ENCODE measurements at places on chromosomes 7 and 10. TPM values are rescaled to one million over a fixed set of nuclear protein-coding genes. Genes with fewer than 3 reads are reported as not detected.

DNA sequence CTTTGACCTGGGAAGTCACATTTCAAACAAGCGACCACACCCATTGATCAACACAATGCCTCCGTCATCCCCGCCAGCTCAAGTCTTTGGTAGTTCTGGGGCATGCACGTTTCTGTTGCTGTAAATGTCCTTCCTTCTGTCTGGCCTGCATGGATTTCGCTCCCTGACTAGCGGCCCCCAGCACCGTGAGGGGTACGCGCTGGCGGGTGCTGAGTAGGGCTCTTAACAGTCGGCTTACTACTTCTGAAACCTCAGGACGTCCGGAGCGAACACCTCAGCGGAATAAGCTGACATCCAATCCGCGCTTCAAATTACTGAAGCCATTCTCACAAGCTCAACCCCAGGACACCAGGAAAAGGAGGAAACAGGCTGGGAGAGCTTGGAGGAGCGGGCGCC is 505 bp downstream of the NUDCD3 start:
- DNase-seq, result no peak

DNA sequence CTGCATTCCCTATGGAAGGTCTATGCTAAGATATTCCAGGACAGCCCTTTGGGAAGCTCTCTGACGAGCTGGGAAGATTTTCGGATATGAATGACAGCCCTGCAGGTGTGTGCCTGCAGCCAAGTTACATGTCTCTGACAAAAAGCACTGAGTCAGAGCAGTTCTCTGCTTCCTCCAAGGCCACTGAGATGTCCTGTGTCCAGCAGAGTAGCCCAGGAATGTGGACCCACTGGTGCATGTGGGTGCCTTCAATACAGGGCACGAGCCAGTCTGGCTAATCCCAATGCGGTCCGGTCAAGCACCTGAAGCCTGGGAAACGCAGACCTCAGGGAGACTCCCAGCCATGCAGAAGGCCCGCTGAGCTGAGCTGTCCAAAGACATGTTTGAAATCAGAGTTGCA is 565.7 kb downstream of the TCERG1L start:
- DNase-seq, result no peak

GRCh38 chr10:81917666-81918065 is 42.7 kb downstream of the NRG3 start:
- DNase-seq, result no peak

DNA sequence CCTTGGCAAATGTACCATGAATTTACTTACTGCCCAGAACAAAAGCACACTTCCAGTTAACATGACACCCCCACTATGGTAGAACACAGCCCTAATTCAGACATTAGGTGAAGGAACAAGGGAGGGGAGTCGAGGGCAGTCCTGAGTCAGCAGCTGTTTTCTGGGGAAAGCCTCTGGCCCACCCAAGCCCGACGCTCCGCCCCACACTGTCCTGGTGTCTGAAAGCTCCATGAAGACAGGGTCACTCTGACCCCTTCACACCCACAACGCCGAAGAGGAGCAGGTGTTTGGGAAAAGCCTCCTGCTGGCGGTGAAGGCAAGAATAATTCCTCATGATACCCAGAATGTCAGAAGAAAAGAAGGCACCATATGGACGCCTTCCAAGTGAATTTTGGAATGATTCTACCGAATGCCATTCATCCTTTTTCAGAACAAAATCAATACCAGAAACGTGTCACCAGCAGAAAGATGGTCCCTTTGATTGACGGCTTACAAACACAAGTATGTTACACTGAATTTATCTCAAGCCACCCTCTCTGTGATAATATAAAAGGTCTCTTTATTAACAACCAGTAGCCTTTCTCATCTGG is 172.1 kb downstream of the DIP2C start:
- no peak for DNase-seq

GRCh38 chr10:3592424-3592823 is 192.6 kb downstream of the KLF6 start:
- DNase-seq, result no peak

GRCh38 chr10:99658622-99659030 is 683 bp upstream of the ENTPD7 start:
- DNase-seq, result no peak

GRCh38 chr7:104089612-104090011 is 100.2 kb upstream of the RELN start:
- DNase-seq, result no peak

DNA sequence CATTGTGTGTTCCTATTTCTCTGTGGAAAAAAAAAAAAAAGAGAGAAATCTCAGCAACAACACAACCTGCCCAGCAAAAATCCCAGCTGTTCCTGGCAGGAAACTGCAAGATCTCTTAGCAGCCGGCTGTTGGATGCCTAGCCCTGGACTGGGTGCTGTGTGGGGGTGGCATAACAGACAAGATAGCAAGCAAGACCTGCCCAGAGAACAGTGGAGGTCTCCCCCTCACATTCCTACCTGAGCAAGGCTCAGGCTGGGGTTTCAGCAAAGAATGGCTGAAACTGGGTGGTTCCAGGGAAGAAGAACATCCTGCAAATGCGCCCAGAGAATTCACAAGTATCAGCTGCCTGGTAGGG is 248.8 kb upstream of the ZMIZ1 start:
- no peak for DNase-seq

DNA sequence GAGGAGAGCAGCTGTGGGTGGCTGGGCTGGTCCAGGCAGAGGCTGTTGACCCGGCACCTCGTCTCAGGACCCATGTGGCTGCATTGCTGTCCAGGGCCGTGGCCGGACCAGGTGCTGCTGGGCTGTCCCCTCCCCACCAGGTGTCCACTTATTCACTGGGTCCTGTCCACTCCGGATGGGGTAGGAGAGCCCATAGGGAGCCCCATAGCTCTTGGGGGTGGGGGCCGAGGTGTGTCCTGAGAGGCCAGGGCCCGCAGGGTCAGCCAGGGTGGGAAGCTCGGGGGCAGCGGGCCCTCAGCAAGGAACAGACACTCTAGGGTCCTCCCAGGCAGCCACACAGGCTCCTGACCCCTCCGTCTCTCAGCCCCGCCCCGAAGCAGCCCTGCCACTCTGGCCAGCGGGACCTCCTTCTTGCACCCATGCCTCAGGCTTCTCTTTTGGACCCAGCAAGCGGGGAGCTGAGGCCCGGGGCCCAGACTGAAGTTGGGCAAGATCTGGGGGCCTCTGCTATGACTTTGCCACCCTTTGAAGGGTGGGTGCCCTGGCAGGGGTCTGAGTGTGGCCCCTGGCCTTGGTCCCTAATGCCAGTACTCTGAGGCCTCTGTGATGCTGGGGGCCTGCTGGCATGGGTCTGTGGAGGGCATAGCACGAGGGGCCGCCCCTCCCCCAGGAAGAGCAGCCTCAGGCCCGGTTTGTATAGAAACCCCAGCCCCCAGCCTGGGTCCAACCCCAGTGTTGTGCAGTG is 86.4 kb downstream of the NKX6-2 start:
- DNase-seq, result no peak

GRCh38 chr10:60367431-60367830 is 22.2 kb downstream of the ANK3 start:
- DNase-seq, result no peak

DNA sequence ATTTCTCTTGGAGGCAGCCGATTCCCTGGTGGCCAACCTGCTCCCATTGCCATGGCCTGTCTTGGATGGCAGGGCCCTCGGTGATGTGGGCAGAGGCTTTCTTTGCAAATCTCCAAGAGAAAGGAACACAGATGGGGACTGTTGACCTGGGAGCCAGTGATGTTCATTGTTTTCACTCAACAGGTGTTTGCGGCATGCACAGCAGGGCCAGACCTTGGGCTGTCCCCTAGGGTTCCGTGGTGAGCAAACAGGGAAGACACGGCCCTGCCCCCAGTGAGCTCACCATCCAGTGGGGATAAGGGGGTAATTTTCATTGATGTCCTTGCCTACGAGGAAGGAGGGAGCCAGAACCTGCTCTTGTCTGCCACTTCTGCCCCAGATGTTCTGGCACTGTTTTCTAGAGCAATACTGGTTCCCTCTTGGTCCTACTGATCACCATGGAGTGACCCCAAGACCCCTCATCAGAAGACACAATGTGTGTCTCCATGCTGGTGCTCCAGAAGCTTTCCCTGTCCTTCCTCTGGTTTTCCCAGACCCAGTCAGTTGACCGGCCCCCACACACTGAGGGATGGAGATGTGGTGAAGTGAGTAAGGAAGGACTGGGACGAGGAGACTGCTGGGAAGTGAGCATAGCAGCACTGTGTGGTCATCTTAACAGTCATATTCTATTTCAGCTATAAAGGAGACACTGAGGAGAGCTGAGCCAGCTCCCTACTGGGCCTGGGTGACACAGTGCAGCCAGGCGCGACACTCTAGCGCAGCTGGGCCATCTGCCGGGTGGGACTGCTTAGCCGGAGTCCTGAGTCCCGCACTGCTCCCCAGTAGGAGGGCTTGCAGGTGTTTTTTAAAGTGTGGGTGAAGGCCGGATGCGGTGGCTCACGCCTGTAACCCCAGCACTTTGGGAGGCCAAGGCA is 20.4 kb upstream of the FIGNL1 start:
- DNase-seq, result no peak

GRCh38 chr10:3208481-3209406 is 36.2 kb upstream of the PITRM1 start:
- DNase-seq, result no peak

DNA sequence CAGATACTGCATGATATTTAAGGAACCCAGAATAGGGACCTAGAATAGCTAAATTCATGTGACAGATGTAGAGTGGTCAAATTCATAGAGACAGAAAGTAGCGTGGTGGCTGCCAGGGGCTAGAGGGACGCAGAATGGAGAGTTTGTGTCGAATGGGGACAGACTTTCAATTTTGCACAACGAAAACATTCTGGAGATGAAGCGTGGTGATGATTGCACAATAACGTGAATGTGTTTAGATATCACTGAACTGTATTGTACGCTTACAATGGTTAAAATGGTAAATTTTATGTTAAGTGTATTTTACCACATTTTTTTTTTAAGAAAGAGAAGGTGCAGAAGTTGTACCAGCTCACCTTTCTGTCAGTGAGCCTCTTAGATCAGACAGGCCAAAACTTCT is 137.8 kb upstream of the TNS3 start:
- no peak for DNase-seq

DNA sequence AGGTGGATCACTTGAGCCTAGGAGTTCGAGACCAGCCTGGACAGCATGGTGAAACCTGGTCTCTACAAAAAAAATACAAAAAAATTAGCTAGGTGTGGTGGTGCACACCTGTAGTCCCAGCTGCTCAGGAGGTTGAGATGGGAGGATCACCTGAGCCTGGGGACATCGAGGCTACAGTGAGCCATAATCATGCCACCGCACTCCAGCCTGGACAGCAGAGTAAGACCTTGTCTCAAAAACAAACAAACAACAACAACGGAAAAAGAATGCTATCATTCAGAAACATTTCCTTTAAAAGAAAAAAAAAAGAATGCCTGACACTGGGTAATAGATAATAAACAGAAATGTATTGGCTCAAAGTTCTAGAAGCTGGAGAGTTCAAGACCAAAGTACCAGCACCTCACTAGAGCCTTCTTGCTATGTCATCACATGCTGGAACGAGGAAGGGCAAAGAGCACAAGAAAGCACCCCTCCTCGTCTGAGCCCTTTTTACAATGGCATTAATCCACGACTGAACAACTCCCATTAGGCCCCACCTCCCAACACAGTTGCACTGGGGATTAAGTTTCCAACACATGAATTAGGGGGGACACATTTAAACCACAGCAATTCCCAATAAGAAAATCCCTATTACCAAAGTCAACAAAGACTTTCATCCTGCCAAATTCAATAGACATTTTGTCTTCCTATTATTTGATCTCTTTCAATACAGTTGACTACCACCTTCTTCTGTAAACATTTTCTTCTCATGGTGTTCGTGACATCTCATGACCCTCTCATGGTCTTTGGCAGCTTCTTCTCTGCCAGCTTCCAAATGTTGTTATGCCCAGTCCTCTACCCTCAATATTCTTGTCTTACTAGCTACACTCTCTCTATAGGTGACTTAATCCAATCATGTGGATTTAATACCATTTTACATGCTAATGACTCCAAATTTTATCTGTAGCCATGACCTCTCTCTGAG is 20.0 kb downstream of the AKR1D1 start:
- no peak for DNase-seq

DNA sequence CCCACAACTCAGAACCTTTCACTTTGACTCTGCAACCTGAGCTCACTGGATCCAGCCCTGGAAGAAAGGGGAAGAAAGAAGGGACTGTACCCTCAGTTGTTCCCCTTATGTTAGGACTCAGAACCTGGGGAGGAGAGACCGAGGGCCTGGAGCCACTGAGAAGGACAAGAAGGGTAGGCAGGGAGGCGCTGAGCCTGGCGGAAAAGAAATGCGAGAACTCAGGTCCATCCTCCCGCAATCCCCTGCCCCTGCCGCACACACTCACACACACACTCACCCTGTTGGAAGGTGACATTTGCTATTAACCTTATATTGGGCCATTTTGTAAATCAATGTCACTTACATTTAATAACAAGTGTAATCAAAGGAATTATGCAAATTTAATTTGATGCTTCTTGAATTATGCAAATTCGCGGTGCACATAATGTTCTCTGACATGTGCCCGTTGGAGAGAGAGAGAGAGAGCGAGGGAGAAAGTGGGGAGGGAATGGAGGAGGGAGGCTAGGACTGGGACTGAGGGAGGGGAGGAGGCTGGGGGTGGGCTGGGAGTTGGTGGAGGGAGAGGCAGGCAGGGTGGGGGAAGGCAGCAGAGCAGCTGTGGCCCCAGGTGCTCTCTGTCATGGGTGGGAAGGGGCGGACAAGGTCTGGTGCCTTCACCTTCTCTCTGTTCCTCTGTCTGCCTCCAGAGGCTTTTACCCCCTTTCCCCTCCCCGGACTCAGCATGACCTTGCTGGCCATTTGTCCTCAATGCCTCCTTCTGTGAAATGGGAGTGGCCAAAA is 99.6 kb upstream of the PAX2 start:
- no peak for DNase-seq

DNA sequence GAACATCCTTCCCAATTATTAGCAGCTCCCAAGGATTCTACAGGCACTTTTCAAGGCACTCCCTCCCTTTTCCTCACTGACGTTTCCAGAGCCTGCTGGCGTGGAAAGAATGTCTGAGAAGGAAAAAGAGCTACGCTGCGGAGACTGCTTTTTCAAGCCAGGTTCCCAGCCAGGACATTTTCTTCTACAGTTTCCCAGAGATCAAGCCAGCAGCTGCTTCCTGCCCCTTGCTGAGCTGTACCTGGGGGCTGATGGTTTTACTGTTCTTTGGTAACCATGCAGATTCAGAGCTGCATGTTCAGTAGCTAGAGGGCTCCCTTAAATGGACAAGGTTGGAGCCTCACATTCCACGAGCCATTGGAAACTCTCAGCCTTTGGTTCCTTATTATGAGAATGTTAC is 133.4 kb downstream of the EVX1 start:
- DNase-seq, result no peak

GRCh38 chr7:26696161-26696560 is 168.2 kb downstream of the SKAP2 start:
- no peak for DNase-seq

Gene TAS2R41
- polyA plus RNA-seq, result not detected

Gene FEZF1
- not detected for polyA plus RNA-seq

Gene ELOVL3
- polyA plus RNA-seq, result 2.9 TPM

Gene CPEB3
- polyA plus RNA-seq, result 3.3 TPM

Gene HOXA2
- 13.9 TPM for polyA plus RNA-seq

Gene SLC26A3
- polyA plus RNA-seq, result 0.10 TPM

Gene OR2A12
- polyA plus RNA-seq, result 0.05 TPM

Gene ZNF365
- 0.48 TPM for polyA plus RNA-seq

Gene GDF2
- not detected for polyA plus RNA-seq

Gene TPST1
- 42.4 TPM for polyA plus RNA-seq

Gene APBB1IP
- polyA plus RNA-seq, result 1.3 TPM

Gene NPY4R
- not detected for polyA plus RNA-seq
